CD4-positive, alpha-beta memory T cell (primary cell): ENCODE measurements at places on chromosomes 11 and 22. TPM values are rescaled to one million over a fixed set of nuclear protein-coding genes. Genes with fewer than 3 reads are reported as not detected.

- no peaks in the 10 kb centered on the region for H3K27me3 ChIP-seq
- no peak overlapping the region for H3K4me3 ChIP-seq
- no peak for DNase-seq
- H3K36me3 ChIP-seq: no peaks in the 10 kb centered on the region
- H3K4me1 ChIP-seq: no peaks in the 10 kb centered on the region
These were observed 165.0 kb downstream of the GRIA4 start for GRCh38 chr11:105774899-105775298.

GRCh38 chr22:49724030-49724892 lies 103.4 kb downstream of the BRD1 start:
- no peaks in the 10 kb centered on the region for H3K27me3 ChIP-seq
- H3K4me3 ChIP-seq: peak overlapping the region; percentile 36
- peak; percentile 23 for DNase-seq
- H3K36me3 ChIP-seq: no peaks in the 10 kb centered on the region

DNA sequence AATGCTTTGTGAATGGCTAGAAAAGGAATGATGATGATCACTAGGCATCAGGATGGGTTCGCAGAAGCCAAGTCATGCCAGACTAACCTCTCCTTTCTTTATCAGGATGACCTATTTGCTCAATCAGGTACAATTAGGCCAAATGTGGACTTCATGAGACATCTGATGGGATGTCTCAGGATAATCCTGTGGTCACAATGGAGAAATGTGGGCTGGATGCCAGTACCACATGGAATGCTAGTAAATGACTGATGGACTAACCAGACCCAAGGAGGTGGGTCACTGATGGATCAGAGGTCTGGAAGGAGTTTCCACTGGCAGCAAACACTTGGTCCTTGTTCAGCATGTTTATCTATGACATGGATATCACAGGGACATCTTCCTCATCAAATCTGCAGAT lies 94.8 kb upstream of the PHOX2A start:
- no peaks in the 10 kb centered on the region for H3K27me3 ChIP-seq
- H3K36me3 ChIP-seq: no peaks in the 10 kb centered on the region
- H3K4me3 ChIP-seq: no peak overlapping the region
- DNase-seq: no peak
- H3K27ac ChIP-seq: no peak overlapping the region

GRCh38 chr11:68047437-68048290 lies 8.8 kb downstream of the TCIRG1 start:
- H3K36me3 ChIP-seq: peaks cover 48% of the 10 kb centered on the region
- no peak overlapping the region for H3K4me3 ChIP-seq
- H3K27me3 ChIP-seq: no peaks in the 10 kb centered on the region

DNA sequence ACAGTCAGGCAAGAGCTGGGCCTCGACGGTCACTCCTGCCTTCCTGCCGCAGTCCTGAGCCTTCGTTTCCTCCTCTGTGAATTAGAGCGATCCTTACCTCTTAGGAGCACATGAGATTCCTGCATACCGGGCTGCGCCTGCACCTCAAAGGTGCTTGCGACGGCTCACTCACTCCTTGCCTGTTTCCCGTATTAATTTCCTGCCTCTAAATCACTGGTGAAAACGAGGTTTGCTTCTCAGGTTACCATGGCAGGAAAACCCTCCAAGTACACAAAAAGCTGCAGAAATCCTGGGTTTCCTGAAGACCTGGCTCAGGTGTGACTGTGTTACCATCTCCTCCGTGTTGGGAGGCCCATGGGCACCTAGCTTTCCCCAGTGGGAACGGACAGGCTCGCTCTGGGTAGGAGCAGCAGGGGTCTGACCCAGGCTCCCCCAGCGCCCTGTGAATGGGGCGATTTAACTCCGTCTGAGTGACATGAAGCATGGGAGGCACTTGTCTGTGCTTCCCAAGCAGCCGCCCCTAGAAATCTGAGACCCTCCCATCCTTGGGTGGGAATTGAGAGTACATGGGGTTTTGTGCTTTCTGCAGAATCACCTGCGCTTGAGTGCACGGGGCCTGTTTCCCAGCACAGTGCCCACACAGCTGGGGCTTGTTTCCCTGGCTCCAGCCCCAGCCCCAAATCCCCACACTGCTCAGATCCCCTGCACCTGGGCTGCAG lies 64.8 kb downstream of the PHF21B start:
- no peaks in the 10 kb centered on the region for H3K4me1 ChIP-seq
- no peak overlapping the region for H3K4me3 ChIP-seq
- DNase-seq: no peak
- no peak overlapping the region for H3K27ac ChIP-seq
- no peaks in the 10 kb centered on the region for H3K27me3 ChIP-seq
- H3K36me3 ChIP-seq: no peaks in the 10 kb centered on the region

DNA sequence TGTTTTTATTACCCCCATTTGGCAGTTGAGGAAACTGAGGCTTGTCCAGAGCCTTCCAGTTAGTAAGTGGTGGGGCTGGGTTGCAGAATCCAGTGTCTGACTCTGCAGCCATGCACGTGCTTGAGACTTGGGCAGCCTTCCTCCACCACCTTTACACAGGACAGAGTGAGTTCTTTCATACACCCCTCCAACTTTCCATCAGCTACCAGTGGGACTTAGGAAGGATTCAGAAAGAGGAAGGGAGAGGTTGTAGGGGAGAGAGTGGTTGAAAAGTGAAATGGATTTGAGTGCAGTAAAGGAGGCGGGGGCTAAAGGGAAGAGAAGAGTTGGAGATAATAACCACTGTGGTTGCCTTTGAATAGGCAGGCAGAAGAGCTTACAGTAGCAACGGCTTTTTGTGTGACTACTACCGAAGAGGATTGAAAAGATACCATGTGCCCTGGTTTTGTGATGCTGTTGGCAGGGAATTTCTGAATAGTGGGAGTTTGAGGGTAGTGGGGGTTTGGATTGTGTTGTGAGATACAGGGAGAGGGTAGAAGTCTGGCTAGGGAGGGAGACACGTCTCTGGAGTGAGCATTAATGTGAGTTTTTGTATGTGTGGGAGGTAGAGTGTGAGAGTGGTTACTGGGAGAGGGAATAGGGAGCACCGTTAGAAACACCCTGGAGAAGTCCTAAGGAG lies 1.7 kb downstream of the UVRAG start:
- no peaks in the 10 kb centered on the region for H3K36me3 ChIP-seq
- H3K4me3 ChIP-seq: peak overlapping the region; percentile 65
- no peaks in the 10 kb centered on the region for H3K27me3 ChIP-seq
- no peak for DNase-seq

- no peaks in the 10 kb centered on the region for H3K27me3 ChIP-seq
- DNase-seq: no peak
- H3K4me1 ChIP-seq: no peaks in the 10 kb centered on the region
- no peaks in the 10 kb centered on the region for H3K36me3 ChIP-seq
These were observed 76.3 kb upstream of the BIRC3 start for GRCh38 chr11:102241026-102241425.

- no peaks in the 10 kb centered on the region for H3K36me3 ChIP-seq
- H3K4me1 ChIP-seq: no peaks in the 10 kb centered on the region
- no peak for DNase-seq
These were observed 324.4 kb upstream of the B3GAT1 start for GRCh38 chr11:134736251-134736947.

- no peak overlapping the region for H3K27ac ChIP-seq
- H3K27me3 ChIP-seq: no peaks in the 10 kb centered on the region
- DNase-seq: no peak
- H3K36me3 ChIP-seq: no peaks in the 10 kb centered on the region
- no peaks in the 10 kb centered on the region for H3K4me1 ChIP-seq
- no peak overlapping the region for H3K4me3 ChIP-seq
These were observed 12.2 kb upstream of the TMEM184B start for GRCh38 chr22:38285018-38285417.

- H3K27me3 ChIP-seq: no peaks in the 10 kb centered on the region
- H3K4me3 ChIP-seq: no peak overlapping the region
- H3K36me3 ChIP-seq: no peaks in the 10 kb centered on the region
- no peak for DNase-seq
- H3K4me1 ChIP-seq: no peaks in the 10 kb centered on the region
- no peak overlapping the region for H3K27ac ChIP-seq
These were observed 76.8 kb upstream of the RTL6 start for GRCh38 chr22:44574640-44575380.

- no peak overlapping the region for H3K4me3 ChIP-seq
- no peak overlapping the region for H3K27ac ChIP-seq
These were observed 1451.2 kb downstream of the BRD1 start for GRCh38 chr22:48376428-48376827.

DNA sequence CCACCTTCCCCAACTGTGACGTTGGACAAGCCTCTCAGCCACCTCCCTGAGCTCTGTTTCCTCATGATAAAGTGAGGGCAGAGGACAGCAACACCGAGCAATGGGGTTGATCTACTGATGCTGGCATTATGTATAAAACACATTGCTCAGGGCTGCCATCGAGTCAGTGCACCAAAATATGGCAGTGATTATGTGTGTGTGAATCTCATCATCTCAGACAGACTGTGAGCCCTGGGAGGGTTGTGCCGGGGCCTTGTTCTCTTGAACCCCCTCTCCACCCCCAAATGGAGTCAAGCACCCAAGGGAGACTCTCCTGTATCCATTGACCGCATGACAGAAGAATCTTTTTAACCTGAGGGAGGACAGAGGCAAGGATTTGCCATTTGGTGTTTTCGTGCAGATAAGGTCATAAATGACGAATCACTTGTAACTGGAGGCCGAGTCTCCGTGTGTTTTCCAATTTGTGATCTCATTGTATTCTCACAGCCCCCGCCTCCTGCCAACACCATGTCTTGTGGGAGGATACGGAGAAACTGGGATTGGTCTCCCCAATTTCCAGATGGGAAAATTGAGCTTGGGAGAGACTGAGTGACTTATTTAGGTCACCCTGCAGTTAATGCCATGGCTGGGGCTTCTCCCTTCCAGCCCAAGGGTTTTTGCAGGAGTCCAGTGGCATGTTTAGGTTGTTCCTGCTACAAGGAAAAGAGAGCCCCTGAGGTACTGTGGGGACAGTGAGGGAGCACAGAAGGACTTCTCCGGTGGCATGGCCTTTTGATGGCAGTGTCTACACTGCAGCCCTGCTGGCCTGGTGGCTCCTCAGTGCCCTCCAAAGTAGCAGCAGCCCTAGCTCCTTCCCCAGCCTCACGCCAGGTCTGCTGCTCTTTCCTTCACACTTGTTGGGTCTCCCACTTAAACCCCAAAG lies 52.4 kb downstream of the CHRDL2 start:
- H3K4me3 ChIP-seq: no peak overlapping the region
- no peak overlapping the region for H3K27ac ChIP-seq
- no peak for DNase-seq
- H3K27me3 ChIP-seq: peaks cover 5% of the 10 kb centered on the region
- H3K4me1 ChIP-seq: no peaks in the 10 kb centered on the region

DNA sequence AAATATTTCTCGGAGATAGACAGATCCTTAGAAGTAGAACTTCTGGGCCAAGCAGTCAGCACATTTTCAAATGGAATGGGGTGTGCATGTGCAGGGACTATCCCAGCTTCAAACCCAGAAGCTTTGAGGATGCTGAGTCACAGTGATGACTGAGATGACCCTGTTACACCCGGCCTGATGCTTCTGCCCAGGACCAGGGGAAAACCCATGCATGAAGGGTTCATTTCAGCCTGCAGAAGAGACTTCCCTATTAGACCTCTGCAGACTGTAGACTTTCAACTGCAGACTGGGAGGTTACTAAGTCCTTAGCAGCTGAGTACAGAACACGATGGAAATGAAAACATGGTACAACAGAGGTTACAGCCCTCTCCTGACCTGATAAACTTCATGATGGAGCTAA lies 3.6 kb upstream of the OR2AT4 start:
- no peaks in the 10 kb centered on the region for H3K36me3 ChIP-seq
- H3K27ac ChIP-seq: no peak overlapping the region
- H3K4me3 ChIP-seq: no peak overlapping the region

DNA sequence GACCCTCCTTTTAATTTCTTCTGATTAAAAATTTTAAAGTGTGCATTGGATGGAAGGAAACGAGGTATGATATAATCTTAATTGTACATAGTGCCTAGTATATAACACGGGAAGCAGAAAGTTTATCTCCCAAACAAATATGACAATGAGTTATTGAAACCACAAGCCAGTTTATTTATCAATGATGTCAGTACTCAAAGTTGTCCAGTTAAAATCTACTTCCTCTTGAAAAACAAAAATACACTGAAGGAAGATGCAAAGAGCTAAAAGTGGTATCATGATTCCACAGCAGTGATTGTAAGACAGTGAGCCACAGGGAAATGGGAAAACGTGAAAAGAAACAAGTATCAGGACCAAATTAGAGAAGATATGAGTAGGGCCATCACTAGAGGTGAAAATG lies 18.8 kb upstream of the OR5B21 start:
- H3K4me1 ChIP-seq: peaks cover 52% of the 10 kb centered on the region
- DNase-seq: no peak
- H3K4me3 ChIP-seq: no peak overlapping the region
- no peak overlapping the region for H3K27ac ChIP-seq
- no peaks in the 10 kb centered on the region for H3K27me3 ChIP-seq
- H3K36me3 ChIP-seq: peaks cover 17% of the 10 kb centered on the region

DNA sequence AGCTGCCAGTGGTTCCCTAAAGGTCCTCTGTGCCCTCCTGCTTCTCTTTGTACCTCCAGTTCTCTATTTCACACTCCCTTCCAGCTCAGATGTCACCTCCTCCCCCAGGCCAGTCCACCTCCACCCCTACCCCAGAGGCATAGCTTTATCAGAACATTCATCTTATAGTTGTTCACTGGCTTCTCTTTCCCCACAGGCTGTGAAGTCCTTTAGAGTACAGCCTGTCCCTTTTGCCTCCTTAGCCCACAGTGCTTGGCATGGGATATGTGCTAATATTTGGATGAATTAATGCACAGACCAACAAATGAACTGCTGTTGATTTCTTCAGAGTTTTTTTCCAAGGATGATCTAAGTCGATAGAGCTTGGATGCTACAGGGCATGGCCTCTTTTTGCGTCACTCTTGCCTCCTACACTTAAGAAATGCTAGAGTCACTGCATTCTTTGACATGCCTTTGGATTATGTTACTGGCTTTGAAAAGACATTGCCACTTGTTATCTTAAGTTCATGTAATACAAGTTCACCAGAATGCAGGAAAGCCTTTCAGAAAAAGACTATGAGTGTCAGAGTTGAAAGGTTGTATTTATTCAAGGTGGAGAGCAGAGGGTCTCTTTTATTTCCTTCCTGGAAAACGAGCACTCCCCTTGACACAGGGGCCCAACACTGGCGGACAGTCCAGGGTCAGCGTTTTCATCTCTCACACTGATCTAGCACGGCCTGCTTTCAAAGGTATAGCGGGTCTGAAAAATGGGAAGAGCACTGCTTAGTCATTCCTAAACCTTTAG lies 75.7 kb downstream of the PISD start:
- H3K27ac ChIP-seq: peak overlapping the region; percentile 39
- no peak for DNase-seq
- H3K27me3 ChIP-seq: no peaks in the 10 kb centered on the region
- H3K4me1 ChIP-seq: peaks cover 56% of the 10 kb centered on the region

GRCh38 chr22:37752189-37753087 lies 55.3 kb upstream of the GCAT start:
- no peaks in the 10 kb centered on the region for H3K27me3 ChIP-seq
- H3K27ac ChIP-seq: no peak overlapping the region
- DNase-seq: no peak
- no peak overlapping the region for H3K4me3 ChIP-seq
- peaks cover 15% of the 10 kb centered on the region for H3K36me3 ChIP-seq

GRCh38 chr11:77375107-77375506 lies 73.6 kb upstream of the GDPD4 start:
- no peaks in the 10 kb centered on the region for H3K27me3 ChIP-seq
- no peak overlapping the region for H3K4me3 ChIP-seq
- no peak overlapping the region for H3K27ac ChIP-seq
- no peaks in the 10 kb centered on the region for H3K4me1 ChIP-seq
- no peak for DNase-seq
- H3K36me3 ChIP-seq: no peaks in the 10 kb centered on the region

The SMC1B gene
- total RNA-seq: not detected

The SYCE3 gene
- not detected for total RNA-seq

The MUC5AC gene
- total RNA-seq: not detected

The RAG1 gene
- 0.73 TPM for total RNA-seq

The ALG9 gene
- 28.2 TPM for total RNA-seq

The OR8H2 gene
- total RNA-seq: not detected

The APOBEC3A gene
- not detected for total RNA-seq

The RIC3 gene
- total RNA-seq: 28.7 TPM
